ENCODE measurements at places on chromosomes 13 and 19.
A peak's percentile ranks its signal among the peaks of the same experiment; 100 is the strongest.

- DNase-seq = no peak
Observed at GRCh38 chr13:39957868-39958677, 302.6 kb downstream of the COG6 start.

- no peak for DNase-seq
Observed at GRCh38 chr19:17522988-17523872, 11.8 kb downstream of the PGLS start.

DNA sequence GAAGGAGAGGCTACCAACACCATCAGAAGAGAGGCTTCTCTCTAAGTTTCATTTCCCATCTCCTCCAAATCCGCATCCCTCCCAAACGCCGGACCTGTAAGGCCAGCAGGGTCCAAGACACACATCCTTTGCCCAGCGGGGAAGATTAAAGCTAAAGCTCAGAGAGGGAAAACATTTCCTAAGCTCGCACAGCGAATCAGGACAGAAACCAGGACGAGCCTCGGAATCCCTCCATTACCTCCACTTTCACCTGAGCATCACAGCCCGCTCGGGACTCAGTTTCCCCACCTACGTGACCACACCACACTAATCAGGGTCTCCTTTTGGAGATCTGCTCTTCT is 711 bp upstream of the FOSB start:
- DNase-seq = no peak

DNA sequence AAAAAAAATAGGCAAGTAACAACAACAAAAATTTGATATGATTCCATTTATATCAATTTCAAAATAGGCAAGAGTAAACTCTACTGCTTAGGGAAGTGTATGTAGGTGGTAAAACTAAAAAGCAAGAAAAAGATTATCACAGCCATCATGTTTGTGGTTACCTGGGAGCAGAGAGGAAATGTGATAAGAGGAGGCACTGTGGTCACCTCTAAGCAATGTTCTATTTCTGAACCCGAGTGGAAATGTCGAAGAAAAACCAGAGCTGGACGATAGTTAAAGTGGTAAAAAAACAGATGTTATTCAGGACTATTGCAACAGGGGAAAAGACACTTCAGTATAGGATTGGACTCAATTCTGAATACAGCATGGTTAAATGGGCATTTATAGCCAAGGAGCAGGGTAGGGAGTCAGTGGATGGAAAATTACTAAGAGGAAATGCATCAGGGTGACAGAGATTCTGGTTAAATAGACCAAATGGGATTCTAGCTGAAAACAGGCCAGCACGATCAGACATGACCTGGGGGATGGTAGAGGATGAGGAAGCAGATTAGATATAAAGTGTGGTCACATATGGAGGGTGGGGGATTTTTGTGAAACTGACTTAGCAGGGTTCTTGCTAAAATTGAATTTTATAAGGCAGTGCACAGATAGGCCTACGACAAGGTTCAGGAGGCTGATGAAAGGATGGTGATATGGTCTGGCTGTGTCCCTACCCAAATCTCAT is 6.0 kb upstream of the TEX30 start:
- DNase-seq = no peak

GRCh38 chr13:60260440-60260839 is 96.7 kb upstream of the DIAPH3 start:
- DNase-seq = no peak

- DNase-seq = no peak
Observed at GRCh38 chr19:15452111-15453047, 2.6 kb upstream of the WIZ start.

- DNase-seq = peak; percentile 41
Observed at GRCh38 chr13:94481941-94482340, 2.5 kb upstream of the DCT start.

GRCh38 chr13:79442706-79443105 is 36.7 kb upstream of the RBM26 start:
- DNase-seq = no peak

DNA sequence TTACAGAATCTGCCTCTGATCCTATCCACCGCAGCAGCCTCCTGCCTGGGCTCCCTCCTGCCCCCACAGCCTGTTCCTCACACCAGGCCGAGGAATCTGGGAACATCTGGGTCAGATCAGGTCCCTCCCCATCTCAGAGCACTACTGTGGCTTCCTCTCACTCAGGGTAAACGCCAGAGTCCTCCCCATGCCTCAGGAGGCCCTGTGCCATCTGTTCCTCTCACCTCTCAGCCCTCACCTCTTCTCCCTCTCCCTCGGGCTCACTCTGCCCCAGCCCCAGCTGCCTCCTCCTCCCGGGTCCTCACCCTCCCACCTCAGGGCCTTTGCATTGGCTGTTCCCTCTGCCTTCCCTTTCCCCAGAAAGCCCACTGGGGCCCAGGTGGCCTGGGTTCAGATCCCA is 18.2 kb downstream of the FCGBP start:
- DNase-seq = no peak

DNA sequence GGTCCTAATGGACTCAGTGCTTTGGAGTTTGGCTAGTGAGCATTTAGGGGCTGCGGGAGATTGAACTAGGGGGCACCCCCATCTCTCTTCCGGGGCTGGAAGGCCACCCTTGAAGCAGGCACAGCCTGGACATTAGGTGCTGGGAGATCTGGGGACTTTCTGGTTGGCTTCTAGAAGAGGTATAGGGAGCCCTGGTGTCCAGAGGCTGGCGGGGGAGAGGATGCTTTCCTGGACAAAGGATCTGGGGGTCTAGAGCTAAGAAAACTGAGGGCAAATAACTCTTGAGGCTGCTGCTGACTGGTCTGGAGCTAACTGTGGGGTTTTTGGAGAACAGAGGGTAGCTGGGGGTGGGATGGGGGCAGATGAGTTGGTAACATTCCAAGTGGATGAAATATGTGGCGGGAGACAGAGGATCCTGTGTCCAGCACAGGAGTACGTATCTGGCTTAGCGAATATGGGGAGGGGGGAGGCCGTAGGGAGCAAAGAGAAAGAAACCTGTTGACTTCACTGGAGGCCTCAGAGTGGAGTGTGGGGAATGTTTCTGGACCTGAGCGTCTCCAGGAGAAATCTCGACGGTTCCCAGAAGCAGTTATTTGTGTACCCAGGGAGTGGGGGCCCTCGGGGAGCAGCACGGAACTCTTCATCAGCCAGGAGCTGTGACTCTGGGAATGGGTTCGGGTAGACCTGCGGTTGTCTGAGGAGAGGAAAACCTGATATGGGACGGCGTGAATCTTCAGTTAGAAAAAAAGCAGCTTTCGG is 1.4 kb downstream of the HNRNPUL1 start:
- no peak for DNase-seq

DNA sequence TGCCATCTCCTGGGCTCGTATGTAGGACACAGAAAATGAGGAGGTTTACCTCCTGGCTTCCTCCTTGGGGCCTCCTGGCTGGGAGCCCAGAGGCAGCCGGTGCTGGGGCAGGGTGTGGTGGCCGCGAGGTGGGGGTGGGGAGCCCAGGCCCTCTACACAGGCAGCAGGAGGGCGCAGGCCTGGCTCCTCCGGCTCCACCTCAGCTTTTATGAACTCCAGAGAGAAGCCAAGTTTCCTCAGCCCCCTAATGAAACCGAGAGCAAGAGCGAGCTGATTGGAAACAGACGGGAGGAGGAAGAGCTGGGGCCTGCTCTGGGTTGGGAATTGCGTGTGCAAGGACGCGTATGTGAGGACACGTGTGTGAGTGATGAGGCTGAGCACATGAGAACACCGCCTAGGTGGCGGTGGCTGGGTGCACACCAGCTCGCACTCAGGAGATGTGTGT is 23.1 kb downstream of the LYL1 start:
- peak; percentile 42 for DNase-seq

DNA sequence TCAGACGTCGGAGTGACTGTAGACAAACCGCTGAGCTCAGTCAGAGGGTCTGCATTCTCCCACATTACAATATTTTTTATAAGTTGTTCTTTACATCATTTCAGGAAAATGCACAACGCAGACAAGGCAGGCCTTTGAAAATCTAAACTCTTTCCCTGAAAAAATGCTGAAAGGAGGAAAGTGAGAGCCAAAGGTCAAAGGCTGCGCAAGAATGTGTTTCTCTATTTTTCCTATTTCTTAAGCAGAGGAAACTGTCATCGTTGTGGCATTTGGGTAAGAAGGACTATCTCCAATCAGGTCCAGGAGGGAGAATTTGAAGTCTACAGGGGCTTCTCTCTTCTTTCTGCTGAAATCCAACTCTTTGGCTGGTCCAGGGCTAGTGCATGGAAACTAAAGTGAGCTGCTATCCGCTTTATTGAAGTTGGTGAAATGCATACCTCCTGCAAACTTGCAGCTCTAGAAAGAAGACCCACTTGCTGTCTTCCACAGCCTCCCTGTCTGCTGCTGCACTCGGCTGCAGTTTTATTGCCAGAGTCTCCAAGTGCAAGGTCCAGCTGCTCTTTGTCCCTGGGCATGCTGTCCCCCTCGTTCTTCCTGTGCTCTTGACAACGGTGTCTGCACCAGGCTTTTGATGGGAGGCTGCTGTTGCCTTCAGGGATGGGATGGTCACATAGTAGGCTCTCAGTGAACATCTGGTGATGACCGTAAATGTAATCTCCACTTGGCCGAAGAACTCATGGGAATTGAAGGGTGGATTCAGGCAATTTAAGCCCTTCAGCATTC is 31.2 kb downstream of the ZNF536 start:
- no peak for DNase-seq

GRCh38 chr19:9130965-9131364 is 4.2 kb upstream of the OR7G3 start:
- DNase-seq = no peak
